ENCODE measurements at places on chromosomes 6 and 20.

DNA sequence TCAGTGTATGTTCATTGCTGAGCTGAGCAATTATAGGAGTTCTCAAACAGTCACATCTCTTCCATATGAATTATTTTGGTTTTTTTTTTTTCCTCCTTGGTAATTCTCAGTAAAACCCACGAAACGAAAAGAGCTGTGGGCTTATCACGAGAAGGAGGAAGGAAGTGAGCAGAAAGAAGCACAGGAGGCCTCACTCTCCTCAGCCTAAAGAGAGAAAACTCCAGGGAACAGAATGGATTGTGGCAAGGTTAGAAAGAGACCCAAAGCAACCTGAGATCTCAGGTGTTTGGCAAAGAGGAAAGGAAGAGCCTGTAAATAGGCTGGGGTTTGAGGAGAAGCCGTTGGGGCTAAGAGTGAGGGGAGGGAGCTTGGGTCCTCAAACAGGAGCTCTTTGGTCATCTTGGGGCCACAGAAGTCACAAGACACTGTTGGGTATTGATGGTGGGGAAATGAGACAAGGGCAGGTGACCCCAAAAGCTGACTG lies 67.8 kb upstream of the CITED2 start:
- no peak for DNase-seq

- DNase-seq = no peak
These were observed 37.8 kb downstream of the ZC2HC1B start for GRCh38 chr6:143901885-143902750.

- DNase-seq = no peak
These were observed 50.1 kb upstream of the E2F3 start for GRCh38 chr6:20351534-20351933.

GRCh38 chr6:91940801-91941200 lies 1353.9 kb upstream of the MAP3K7 start:
- DNase-seq = no peak

GRCh38 chr20:32681175-32682084 lies 7.7 kb upstream of the C20orf203 start:
- no peak for DNase-seq

DNA sequence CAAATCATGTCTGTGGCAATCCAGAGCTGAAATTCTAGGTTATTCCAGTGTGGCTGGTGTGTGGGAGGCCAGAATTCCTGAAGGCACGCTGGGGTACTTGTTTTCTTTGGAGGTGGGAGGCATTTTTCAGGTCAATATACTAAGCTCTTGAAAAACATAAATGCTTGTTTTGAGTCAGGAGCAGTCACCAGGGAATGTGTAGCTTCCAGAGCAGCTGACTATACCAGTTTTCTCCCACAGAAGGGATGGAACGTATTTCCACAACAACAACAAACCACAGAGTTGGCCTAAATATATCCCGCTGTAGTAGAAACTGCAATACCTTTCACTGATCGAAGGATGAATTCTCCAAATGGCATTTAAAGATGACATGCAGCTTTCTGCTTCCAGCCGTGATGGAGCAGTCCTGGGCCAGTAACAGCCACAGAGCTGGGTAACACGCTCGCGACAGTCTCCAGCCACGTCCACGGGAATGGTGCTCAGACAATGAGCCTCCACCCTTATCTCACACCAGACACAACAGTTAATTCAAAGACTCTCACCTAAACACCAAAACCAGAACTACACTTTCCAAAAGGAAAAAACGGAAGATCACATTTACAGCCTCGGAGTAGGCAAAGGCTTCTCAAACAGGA lies 23.2 kb downstream of the CHRNA4 start:
- no peak for DNase-seq

- DNase-seq = no peak
These were observed 2.1 kb upstream of the ARMC2 start for GRCh38 chr6:108846101-108846500.
